ENCODE measurements at places on chromosomes 4 and X.

GRCh38 chr4:150231107-150231770 lies 153.0 kb downstream of the DCLK2 start:
- no peak for DNase-seq

- no peak for DNase-seq
Measured at GRCh38 chr4:189767941-189768340, 172.7 kb upstream of the FRG1 start.

- no peak for DNase-seq
Measured at GRCh38 chr4:153785910-153786721, 2.8 kb downstream of the SFRP2 start.

DNA sequence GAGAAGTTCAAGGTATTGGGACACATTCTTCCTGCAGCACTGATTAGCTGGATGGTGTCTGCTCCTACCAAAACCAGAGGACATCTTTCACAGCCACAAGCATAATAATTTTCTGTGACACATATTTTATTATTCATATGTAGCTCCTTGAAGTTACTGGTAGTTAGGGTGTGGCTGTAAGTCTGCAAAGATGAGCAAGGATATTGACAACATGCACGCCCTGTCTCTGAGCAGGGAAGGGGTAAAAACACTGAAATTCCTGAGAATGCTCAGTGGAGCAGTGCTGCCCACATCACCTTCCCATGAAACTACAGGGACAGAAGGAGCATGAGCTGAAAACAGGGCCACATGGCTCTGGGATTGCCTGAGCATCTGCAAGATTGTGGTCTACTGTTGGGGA lies 38.9 kb downstream of the PARM1 start:
- no peak for DNase-seq

- DNase-seq = no peak
Measured at GRCh38 chr4:1381181-1381621, 25.0 kb downstream of the NKX1-1 start.

GRCh38 chrX:103215425-103215991 lies 600 bp downstream of the BEX4 start:
- no peak for DNase-seq

DNA sequence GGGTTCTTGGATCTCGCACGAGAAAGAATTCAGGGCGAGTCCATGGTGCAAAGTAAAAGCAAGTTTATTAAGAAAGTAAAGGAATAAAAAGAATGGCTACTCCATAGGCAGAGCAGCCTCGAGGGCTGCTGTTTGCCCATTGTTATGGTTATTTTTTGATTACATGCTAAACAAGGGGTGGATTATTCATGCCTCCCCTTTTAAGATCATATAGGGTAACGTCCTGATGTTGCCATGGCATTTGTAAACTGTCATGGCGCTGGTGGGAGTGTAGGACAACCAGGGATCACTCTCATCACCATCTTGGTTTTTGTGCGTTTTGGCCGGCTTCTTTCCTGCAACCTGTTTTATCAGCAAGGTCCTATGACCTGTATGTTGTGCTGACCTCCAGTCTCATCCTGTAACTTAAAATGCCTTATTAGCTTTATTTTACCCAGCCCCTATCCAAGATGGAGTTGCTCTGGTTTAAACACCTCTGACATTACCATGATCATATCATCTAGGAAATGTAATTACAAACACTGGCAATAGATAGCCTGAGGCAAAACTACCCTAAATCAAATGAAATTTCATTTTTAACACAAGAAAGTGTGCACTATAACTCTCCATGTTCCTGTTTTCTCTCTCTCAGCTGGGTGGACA lies 94.3 kb upstream of the ATXN3L start:
- DNase-seq = no peak

GRCh38 chrX:134908356-134908755 lies 82.4 kb upstream of the SMIM10 start:
- DNase-seq = no peak

- DNase-seq = no peak
Measured at GRCh38 chr4:44532851-44533250, 84.2 kb upstream of the KCTD8 start.

GRCh38 chr4:122017296-122017695 lies 65.4 kb upstream of the TRPC3 start:
- no peak for DNase-seq

- DNase-seq = no peak
Measured at GRCh38 chr4:119228406-119228805, 15.9 kb downstream of the USP53 start.

DNA sequence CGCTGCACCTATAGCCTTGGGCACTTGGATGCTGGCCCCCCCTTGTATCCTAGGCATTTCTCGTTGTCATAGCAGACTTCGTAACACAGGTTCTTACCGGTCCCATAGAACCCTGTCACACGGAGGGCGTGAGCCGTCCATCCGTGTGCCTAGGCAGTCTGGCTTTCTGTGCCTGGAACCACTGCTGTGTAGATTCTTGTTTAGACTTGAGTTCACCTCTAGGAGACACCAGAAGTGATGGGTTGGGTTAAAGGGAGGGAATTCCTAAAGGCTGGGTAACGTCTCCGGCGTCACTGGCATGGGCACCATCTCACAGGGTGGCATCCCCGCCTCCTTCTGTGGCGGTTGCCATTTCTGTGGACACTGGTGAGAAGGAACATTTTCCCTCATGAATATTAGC lies 13.5 kb upstream of the NKX1-1 start:
- no peak for DNase-seq

- no peak for DNase-seq
Measured at GRCh38 chrX:48030237-48030636, 23.4 kb downstream of the SPACA5 start.

GRCh38 chrX:134004084-134004483 lies 18.7 kb upstream of the GPC3 start:
- DNase-seq = no peak

GRCh38 chr4:142713282-142714030 lies 132.6 kb downstream of the INPP4B start:
- DNase-seq = no peak

- no peak for DNase-seq
Measured at GRCh38 chr4:165986956-165987698, 114.1 kb downstream of the TLL1 start.

DNA sequence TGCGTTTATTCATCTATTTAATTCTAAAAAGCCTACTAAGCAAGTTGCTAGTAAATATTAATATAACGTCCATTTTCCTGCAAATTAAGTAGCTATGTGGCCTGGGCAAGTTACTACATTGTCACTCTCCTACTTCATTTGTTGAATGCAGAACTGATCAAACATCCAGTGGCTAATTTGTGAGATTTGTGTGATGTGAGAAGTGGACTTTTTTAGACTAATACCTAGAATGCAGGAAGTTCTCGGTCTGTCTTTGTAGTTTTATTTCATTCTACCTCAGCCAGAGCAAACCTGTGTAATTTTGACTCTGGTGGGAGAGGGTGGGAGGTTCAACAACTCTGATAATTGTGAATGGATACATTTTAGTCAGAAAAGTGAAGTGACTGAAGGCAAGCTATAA lies 840 bp downstream of the GUF1 start:
- no peak for DNase-seq

DNA sequence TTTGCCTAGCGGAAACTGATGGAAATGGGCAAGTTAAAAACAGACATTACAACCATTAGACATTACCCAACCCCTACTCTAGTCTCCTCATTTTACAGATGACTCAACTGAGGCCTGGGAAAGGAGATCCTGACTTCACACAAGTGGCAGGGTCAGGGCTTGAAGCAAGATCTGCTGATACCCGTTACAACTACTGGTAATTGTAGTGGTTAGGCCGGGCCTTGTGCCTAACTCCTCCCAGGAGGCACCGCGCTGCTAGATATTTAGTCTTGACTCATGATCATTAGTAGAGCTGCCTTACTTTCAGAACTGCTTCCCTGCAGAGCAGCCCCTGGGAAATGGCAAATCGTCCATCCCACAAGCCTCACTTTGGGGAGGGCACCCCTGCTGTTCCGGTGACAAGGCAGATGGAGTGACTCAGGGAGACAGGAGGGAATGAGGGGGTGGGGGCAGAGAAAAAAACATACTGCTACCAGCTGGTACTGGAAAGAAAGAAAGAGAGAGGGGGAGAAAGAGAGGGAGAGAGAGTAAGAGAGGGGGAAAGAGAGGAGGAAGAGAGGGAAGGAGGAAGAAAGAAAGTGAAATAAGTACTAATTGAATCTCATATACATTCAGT lies 12.2 kb downstream of the ARHGEF6 start:
- DNase-seq = no peak

DNA sequence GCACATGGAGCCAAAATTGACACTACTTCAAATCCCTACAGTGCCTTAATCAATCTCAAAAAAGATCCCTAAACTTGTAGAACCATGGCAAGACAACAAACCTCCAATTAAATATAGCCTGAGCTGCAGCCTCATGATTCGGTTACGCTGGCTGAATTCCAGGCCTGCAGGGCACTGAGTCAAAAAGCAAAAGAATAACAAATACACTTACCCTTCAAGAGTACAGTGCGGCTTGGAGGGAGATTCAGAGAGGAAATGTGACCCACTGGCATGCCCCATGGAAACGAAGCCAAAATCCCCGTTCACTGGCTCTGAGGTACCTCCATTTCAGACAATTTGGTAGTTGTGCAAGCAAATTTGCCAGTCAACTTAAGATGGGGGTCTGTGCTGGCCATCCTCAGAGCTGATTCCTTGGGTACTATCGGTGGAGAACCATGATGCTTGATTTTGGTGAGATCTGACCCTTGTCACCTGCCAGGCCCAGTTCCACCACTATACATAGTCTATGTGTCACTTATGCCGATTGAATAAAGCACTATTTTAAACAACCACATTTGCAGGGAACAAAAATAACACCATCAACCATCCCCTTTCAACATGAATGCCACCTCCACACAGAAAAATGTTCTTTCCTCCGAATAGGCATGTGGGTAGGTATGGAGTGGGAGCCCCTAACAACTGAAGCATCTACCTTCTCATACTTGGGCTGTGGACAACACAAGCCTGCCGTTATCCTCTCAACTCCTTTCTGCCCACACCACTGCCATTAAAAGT lies 2.1 kb downstream of the C4orf54 start:
- DNase-seq = no peak

DNA sequence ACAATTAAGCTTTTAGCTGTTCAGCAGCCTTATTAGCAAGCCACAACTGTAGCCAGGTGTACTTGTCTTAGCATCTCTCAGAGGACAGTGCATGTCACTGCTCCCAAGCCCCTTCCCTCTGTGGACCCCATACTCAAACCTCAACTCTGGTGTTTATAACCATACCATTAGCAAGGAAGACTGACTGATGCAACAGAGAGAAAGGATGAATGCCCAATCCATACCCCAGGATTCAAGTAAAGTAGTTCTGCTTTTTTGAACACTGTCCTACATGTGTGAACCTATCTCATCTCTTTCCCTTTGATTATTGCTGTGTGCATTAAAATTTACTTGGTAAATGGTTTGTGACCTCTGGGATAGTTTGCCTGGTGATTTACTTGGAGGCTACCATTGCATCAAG lies 22.8 kb upstream of the CYBB start:
- no peak for DNase-seq

GRCh38 chr4:74962584-74962983 lies 29.7 kb downstream of the PARM1 start:
- no peak for DNase-seq

DNA sequence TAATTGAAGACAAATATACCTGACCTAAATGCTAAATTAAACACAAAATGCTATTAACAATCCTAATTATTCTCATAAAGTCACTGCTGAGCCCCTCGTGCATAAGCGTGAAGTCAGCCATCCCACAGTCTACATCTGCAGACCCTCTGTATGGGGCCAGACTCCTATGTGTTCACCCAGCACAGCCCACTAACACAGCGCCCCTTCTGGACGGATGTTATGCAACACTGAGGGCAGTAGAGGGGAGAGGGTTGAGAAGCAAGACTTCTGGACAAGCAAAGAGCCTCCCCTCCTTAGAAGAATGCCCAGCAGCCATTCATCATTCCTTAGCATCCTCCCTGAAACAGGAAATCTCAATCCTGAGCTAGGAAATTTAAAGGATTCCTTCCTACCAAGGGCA lies 7.9 kb downstream of the TRPC3 start:
- no peak for DNase-seq

DNA sequence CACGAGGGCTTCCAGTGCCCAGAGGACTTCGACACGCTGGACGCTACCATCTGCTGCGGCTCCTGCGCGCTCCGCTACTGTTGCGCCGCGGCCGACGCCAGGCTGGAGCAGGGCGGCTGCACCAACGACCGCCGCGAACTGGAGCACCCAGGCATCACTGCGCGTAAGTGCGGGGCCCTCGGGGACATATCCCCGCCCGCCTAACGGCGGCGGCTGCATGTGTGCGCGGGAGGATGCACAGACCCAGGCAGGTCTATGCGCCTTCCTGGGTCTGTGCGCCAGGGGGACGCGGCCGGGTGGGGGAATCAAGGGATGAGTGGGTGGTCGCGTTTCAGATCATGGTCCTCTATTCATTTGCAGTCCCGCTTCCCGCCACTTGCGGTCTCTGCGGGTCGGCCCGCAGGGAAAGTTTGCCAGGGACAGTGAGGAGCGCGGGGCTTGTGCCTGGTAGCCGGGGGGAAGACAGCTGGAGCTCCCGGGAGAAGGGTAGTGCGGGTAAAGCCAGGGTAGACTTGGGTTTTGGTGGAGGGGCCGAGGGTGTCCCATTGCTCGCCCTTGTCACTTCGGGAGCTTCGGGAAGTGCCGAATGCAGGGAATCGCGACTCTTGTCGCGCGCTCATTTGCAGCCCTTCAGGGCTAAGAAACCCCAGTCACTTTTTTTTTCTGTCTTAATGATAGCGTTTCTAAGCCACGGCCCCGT lies 1.0 kb downstream of the SHISA3 start:
- DNase-seq = no peak

DNA sequence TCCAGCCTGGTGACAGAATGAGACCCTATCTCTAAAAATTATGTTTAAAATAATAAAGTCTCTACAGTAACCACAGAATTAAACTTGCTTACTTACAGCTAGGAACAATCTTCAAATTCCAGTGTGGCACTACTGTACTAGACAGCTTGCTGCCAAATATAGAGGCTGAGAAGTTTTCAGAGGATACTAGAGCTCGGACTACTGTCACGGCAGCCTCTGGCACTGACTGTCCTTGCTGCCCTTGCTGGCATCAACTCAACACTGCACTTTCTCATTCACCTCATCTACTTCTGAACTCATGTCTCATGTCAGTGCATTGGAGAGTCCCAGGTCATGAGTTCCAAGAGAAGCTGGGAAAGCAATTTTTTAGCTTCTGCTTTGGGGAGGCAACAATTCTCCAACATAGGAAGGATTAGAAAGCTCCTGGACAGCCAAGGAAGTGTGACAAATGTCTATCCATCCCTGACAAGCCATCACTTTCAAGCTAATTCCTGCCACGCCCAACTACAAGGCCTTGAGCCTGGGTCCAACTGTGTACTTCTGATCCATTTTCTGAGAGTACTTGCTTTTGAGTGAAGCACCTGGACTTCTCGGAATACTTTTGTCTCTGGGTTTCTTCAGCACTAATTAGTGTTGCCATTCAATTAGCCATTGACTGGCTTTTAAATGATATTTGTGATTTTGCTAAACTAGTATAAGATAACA lies 98.6 kb upstream of the NR3C2 start:
- no peak for DNase-seq
